ENCODE measurements at places on chromosomes 4 and X. TPM values are rescaled to one million over a fixed set of nuclear protein-coding genes. Genes with fewer than 3 reads are reported as not detected.

The BANK1 gene
- 0.54 TPM for total RNA-seq

The TMEM129 gene
- 20.8 TPM for total RNA-seq

The BLTP1 gene
- total RNA-seq = 72.8 TPM

The ARHGAP6 gene
- total RNA-seq = not detected

The CSAG1 gene
- not detected for total RNA-seq

The ADRA2C gene
- total RNA-seq = not detected

The TMEM144 gene
- 0.38 TPM for total RNA-seq

The CXCL8 gene
- total RNA-seq = 1.8 TPM

The CXCL13 gene
- total RNA-seq = not detected

The SOX3 gene
- not detected for total RNA-seq

All from naive thymus-derived CD4-positive, alpha-beta T cell (primary cell).